ENCODE measurements at places on chromosomes 4 and X.

DNA sequence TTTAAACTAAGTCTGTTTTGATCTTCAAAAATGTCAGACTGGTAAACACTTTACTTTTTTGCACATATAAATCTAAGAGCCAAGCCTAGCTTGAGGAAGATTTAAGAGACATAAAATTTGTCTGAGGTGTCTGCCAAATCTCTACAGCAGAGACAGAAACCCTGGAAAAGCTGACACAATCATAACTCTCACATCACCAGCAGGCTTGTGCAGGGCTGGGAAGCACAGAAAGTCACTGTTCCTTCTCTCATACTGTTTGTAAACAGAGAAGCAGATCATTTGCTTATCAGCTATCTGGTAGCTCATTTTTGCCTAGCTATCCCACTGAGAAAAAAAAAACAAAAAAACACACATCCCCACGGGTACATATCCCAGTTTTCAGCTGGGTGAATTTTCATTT lies 7.0 kb downstream of the ENOX2 start:
- DNase-seq = no peak

DNA sequence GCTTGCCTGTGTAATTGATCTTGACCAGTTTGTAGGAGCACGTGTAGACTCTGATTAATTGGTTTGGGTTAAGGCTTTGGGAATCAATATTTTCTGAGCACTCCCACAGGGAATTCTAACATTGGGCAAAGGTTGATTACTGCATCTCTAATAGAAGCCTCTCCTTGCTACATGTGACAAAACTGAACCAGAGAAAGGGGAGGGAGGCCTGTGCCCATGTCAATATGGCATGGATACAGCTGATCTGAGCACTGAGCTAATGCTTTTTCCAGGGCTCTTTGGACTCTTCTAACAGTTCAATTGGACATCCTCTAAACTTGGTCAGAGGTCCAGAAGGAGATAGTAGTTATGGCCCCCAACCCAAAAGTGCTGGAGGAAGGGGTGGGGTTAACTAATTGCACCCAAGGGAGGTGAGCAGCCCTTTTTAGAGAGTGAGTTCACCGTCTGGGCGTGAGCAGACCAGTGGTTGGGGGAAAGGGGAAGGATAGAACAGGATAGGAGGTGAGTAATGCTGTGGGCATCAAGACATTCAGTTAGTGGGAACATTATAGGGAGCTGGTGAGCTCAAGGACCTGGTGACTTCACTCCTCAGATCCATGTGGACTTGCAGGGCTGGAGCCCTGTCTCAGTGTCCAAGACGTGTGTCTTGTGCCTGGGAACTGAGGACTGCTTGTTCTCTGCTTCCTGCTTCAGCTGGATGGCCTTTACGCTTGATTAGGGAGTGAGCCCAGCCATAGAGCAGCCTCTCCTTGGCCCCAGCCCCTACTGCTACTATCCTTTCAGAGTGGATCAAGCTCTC lies 22.8 kb downstream of the MSN start:
- no peak for DNase-seq

DNA sequence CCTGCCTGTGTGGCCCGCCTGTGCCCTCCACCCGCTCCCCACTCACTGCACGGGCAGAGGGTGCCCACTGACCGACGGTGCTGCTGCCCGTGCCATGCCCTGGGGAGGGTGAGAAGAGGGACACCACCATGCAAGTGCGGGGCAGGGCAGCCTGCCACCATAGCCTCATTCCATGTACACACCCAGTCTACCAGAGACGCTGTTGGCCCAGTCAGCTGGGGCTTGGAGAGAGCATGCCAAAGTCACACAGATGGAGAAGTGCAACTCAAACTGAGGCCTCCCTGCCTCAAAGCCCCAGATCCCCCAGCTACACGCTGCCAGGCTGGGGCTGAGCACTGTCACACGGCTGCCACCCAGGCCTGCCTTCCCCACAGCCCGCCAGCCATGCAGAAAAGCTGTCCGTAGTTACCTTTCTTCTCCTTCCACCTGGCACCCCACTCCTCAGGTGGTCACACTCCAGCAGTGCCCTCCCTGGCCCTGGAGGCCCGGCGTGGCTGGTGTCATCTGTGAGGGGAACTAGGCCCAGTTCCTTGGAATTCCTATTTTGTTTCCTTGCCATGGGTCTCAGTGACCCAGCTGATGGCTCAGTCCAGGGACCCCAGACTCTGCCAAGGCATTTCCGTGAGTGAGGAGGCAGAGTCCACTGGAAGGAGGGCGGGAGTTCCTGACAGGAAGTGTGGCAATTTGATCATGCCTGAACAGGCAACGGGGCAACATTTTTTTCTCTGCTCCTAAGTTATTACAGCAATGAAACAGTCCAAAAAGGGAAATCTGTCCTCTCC lies at the start of gene SLC2A9:
TSS of gene SLC2A9 (minus strand) at position 627 of the 782 bp plus-strand sequence. CDS start at position 559, 68 bp downstream.
- no peak for DNase-seq

DNA sequence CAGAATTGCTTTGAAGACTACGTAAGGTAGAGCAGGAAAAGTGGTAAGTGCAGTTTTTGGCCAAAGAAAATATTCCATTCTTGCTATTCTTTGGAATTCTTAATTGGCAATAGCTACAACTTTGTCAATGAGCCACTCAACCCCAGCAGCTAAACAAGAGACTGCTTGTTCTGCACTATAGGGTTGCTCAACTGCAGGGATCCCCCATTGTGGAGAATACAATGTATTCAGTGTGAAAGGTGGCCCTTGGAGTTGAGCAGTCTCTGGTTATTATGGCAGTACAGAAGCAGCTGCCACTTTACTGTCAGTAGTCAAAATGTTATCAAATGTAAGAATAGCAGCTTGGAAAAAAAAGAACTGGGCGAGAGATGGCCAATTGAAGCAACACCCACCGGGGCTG lies 808.7 kb downstream of the CENPC start:
- DNase-seq = peak; percentile 14

DNA sequence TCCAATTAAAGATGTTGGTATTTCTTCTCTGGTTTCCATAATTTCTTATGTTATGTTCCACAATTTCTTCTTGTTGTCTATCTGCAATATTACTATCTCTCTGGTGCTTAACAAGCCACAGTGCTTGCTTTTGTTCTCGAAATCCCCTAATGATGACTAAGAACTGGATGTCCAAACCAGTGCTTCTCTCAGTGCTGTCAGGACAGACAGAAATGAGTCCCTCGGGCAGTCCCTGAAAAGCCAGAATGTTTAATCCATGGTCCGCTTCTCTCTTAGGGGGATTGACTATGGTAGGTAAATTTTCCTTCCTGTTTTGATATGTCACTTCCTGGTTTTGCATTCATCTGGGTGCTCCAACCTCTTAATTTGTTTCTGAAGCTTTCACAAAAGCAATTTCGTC lies 321.6 kb upstream of the PCDH10 start:
- DNase-seq = no peak

GRCh38 chr4:102531462-102531861 lies 30.3 kb downstream of the NFKB1 start:
- DNase-seq = no peak

DNA sequence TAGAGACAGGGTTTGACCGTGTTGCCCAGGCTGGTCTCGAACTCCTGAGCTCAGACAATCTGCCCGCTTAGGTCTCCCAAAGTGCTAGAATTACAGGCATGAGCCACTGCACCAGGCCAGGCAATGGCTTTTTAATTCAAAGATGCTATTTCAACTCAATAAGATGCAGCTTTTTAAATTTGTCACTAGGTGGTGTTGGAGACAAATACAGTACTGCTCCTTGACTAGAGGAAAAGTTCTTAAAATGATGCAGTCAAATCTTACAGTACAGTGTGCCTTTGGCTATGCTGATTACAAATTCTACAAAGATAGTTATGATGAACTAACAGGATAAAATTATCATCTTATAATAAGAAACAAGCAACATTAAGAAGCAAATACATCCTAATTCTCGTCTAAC lies 441.1 kb downstream of the KCNIP4 start:
- no peak for DNase-seq

- no peak for DNase-seq
These were observed 9.6 kb downstream of the AFP start for GRCh38 chr4:73445383-73446335.

DNA sequence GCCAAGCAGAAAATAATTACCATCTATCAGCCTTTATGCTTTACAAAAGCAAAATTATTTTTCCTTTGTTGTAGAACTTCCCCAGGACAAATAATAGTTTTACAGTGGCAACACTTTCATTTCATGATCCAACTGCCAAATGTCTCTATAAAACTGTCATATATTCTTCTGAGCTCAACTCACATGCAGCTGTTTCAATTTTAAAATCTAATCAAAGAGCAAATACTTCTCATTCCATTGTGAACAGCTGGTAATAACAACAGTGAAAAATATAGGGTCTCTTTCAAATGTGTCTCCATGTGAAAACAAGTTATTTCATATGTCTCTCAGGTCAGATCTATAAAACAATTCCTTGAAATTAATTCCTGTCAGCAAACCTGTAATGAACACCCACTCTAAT lies 270.6 kb upstream of the SLC7A11 start:
- DNase-seq = no peak

- no peak for DNase-seq
These were observed 846.2 kb upstream of the AGA start for GRCh38 chr4:178288462-178288861.

- no peak for DNase-seq
These were observed 9.2 kb downstream of the RFC1 start for GRCh38 chr4:39357002-39357401.

DNA sequence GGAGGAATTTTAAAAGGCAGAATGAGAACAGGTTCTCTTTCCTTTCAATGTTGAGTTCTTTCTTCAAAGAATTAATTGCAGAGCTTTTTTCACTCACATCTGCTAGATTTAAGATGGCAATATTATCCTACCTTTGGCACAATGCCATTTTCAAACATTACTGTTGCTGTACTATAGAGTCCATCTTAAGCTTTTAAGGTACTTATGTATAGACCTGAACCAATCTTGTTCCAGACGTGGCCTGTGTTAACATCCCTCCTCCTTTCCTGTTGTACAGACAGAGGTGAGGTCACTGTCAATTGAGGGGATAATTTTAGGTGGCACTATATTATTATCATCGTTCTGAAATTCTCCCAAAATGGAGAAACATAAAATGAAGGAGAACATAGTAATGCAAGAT lies 53.0 kb upstream of the MYOZ2 start:
- DNase-seq = no peak

GRCh38 chr4:173237152-173237551 lies 68.5 kb downstream of the GALNT7 start:
- no peak for DNase-seq

- DNase-seq = no peak
These were observed 103.0 kb upstream of the KLF3 start for GRCh38 chr4:38560768-38561558.

DNA sequence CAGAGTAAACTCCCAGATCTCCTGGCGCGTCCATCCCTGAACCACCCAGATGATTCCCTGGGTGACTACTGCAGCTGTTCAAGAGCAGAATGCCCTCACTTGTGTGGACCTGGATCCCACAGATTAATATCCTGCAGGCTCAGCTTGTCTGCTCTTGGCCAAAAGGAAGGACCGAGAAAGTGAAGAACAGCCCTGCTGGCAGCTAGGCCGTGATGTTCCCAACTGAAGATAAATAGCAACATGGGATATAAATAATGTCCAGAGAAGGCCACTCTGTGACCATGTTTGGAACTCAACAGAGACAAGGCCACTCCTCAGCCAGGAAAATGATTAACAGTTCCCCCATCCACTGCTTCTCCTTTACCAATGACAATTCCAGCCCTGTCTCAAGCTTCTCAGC lies 21.5 kb downstream of the SUPT20HL2 start:
- DNase-seq = no peak

DNA sequence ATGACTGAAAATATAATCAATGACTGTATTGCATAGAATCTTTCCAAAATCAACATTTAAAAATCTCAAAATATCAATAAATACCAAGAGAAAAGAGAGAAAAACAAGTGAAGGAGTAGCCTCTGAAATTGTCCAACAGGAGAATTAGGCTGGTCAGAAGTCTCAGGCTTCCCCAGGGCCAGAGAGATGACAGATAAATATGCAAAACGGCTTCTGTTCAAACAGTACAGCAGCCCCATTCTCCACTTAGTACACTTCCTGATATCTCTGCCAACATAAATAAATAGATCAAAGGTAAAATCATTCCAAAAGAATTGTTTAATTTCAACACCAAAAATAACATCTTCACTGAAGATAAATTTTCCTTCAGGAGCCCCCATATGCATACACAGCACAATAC lies 204.7 kb upstream of the GABRA2 start:
- no peak for DNase-seq

- no peak for DNase-seq
These were observed 19.7 kb downstream of the FBXW7 start for GRCh38 chr4:152516156-152516555.

GRCh38 chr4:53818104-53818503 lies 226.8 kb upstream of the LNX1 start:
- DNase-seq = no peak

DNA sequence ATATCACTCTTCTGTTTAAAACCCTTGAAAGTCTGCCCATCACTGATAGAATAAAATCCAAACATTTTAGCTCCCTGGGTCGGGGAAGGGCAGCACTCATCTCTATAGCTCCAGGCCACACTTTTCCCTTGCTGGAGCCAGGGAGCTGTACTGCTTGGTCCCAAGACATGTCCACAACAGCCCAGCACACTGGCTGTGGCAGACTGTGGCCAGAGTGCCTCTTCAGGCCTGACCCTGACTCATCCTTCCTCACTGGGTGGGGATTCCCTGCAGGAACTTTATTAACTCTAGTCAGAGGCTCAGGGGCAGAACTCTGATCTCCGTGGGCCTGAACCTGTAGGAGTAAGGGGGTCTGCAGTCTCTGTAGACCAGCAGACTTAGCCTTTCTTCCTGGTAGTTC lies 69.8 kb upstream of the CAPN6 start:
- no peak for DNase-seq

DNA sequence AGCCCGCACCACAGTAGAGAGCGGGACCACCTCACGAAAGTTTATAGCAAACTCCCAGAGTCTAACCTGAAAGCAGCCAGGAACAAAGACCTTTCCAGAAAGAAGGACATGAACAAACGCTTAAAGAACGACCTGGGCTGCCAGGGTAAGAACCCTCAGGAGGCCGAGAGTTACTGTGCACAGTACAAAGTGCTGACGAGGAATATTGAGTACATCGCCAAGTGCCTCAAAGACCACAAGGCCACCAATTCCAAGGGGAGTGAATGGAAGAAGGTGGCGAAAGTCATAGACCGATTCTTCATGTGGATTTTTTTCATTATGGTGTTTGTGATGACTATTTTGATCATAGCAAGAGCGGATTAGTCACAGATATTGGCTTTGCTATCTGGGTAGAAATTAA lies 19.0 kb downstream of the CHRNA9 start:
- no peak for DNase-seq

DNA sequence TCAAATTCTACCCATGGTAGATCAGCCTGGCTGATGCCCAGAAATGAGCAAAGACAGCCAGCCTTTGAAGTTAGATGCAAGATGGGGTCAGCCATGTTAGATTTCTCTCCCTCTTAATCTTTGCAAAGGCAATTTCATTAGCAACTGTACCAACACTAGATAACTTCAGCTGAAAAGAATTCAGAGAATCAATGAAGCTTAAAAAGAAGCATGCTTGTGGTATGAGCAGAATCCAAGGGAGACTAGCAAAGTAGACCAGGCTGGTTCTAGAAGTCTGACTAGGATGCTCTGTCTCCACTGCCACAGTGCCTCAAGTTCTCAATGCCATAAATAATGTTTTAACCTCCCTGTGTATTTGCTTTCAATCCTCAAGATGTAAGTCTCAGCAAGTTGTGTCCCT lies 247.3 kb downstream of the SLC7A11 start:
- no peak for DNase-seq

GRCh38 chr4:145435646-145436045 lies 46.0 kb upstream of the SMAD1 start:
- no peak for DNase-seq

GRCh38 chr4:18366892-18367291 lies 345.3 kb upstream of the LCORL start:
- DNase-seq = no peak

Data from midbrain (tissue), 1 donor.